ENCODE measurements at places on chromosomes 4 and X. TPM values are rescaled to one million over a fixed set of nuclear protein-coding genes. Genes with fewer than 3 reads are reported as not detected.
A peak's percentile ranks its signal among the peaks of the same experiment; 100 is the strongest.

The PLCXD1 gene
- total RNA-seq = 36.4 TPM

The CTAG1B gene
- total RNA-seq = not detected

GRCh38 chrX:150683536-150684146 is 9.6 kb upstream of the MTMR1 start:
- no peak for DNase-seq

- DNase-seq = no peak
Observed at GRCh38 chr4:77431546-77431945, 174.1 kb upstream of the CXCL13 start.

The GRIA2 gene
- total RNA-seq = 21.3 TPM

DNA sequence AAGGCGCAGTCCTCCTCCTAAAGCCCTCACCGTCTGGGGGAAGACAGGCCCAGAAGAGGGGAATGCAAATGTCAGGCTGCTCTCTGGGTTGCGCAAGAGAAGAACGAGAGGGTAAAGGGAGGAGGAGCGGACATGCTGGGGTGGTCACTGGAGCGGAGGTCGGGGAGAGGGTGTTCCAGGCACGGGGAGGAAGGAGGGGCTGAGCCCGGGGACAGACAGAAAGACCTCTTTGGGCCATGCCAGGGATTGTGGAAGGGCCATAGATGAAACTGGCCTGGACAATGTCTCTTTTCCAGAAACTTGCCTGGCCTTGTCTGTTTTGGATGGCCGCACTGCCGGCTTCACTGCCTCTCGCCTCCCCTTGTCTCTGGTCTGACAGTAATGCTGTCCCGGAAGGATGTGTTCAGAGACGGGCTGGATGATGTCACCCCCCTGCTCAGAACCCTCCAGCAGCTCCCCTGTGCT is 121.0 kb downstream of the SORCS2 start:
- DNase-seq = no peak

DNA sequence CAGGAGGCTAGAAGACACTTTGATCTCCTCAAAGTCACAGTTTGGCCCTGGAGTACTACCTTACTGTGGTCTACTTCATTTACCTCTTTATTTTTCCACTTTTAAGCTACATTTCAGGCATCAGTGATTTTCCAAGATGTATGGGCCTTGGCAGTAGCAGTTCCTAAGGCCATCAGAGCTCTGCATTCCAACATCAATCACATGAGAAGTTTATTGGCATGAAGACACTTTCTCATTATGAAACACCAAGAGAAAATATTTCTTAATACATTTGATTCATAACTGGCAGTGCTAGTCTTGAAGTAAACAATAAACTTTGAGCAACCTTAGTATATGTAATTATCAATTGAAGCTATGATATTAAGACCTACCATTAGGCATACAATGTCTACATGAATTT is 178.1 kb downstream of the IL15 start:
- no peak for DNase-seq

The RAB41 gene
- total RNA-seq = not detected

DNA sequence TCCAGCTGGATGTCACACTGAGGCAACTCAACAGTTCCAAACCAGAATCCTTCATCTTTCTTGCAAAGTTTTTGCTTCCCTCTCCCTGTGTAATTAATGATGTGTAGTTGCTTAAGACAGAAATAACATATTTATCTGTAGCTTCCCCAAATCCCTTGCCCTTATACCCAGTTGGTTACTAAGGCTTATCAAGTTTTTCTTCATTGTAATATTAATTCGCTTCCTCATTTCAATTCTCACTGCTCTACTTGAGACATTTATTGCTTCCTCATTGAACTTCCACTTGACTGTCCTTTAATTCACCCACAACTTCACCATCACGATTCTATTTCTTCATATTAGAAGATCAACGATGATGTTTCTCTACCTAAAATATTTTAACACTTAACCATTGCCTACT is 386.6 kb upstream of the CPEB2 start:
- no peak for DNase-seq

DNA sequence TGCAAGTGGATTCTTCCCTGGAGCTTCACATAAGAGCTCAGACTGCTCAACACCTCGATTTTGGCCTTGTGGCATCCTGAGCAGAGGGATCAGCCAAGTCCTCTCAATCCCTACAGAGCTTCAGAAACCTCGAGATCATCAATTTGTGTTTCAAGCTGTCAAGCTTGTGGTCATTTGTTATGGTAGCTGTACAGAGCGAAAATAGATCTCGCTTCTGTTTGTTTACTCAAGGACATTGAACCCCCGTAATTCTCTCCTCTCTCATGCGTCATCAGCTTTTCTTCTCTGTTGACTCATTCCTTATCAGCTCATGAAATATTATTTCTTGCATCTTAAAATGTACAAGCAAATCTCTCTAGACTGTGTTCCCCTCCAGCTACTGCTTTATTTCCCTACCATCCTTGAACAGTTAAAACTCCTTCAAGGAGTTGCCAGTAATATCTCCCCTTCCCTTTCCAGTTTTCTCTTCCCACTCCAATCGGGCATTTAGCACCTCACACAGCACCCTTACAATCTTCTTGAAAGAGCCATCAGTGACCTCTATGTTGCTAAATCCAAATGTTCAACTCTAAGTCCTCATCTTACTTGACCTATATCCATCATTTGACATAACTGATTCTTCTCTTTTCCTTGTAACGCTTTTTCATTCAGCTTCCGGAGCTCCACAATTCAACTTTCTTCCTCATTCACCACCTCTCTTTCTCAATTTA is 106.2 kb upstream of the FAT1 start:
- DNase-seq = no peak

- no peak for DNase-seq
Observed at GRCh38 chrX:110420771-110421499, 62.3 kb downstream of the RTL9 start.

DNA sequence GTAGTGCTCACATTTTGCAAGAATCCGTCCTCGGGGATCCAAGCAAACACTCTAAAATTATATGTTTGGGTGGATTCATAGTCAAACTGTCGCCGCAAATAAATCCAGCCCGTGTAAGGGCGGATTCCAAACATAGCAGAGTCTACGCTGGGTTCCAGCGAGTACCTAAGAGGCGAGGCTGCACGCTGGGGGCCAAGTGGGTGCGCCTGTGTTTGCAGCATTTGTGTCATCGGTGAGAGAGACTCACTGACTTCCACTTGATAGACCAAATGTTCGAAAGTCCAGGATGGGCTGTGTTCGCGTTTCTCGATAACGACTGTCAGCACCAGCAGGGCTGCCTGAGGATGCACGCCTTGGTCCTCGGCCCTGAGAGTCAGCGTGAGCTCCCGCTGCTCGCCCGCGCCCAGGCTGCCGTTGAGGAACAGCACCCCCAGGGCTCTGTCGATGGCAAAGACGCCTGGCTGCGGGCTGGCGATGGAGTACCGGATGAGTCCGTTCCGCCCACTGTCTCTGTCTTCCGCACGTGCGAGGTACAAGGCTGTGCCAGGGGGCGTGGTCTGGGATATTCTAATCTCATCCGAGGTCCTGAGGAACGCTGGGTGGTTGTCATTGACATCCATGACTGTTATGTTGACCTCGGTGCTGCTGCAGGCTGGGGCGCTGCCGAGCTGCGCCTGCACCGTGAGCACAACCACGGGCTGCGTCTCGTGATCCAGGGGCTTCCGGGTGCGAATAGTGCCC is 158.7 kb downstream of the DCHS2 start:
- peak; percentile 71 for DNase-seq

The TCEAL7 gene
- total RNA-seq = 67.2 TPM

- no peak for DNase-seq
Observed at GRCh38 chr4:70778888-70779422, 57.2 kb downstream of the RUFY3 start.

DNA sequence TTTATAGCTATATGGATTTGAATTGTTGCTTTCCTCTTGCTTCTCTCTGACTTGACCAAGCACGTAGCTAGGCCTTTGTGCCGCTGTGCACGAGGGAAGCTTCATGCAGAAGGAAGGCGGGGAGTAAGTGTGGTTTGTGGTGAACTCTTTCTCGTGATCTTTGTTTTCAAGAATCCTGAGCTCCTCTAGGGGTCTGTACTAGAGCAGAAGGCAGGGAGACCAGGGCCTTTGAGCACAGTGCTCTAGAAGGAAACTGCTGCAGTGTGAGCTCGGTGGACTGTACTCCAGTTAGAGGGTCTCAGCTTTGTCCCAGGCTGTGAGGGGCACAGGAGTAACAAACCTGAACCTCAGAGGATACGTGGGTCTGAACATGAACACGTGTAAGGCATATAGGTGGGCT is 49.0 kb downstream of the AGA start:
- DNase-seq = no peak

The MXRA5 gene
- total RNA-seq = 0.25 TPM

DNA sequence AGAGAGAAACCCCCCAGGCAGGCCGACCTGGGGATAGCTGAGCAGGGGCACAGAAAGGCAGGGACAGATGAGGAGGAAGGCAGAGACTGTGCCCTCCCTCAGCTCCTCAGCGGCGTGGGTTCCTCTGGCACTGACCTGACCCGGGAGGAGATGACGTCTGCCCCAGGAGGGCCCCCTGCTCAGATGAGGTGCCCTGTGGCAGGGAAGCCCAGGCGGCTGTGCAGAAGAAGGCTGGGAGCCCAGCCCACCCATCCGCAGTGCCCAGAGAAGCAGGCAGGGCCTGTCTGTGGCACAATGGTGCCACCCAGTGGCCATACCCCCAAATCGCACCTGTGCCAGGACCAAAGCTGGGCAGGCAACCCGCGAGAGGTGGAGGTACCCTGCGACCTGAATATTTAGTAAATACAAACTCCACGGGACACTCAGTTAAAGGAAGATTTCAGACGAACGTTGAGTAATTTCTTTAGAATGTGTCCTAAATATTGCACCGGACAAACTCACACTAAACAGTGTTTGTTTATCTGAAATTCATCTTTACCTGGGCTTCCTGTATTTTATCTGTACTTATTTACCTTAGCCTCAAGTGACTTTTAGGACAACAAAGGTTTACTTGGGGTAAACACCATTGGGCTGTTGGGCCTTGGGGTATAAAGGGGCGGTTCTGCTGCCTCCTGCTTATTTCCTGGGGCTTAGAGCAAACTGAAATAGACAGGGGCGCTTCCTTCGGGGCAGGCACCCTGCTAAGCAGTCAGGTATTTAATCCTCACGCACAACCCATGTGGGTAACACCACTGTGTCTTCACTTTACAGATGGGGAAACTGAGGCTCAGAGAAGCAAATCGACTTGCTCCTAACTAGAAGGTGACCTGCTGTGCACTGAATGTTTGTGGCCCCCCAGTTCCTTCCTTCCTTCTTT is 46.5 kb upstream of the HMX1 start:
- peak; percentile 93 for DNase-seq

GRCh38 chr4:113725963-113726362 is 35.6 kb downstream of the CAMK2D start:
- DNase-seq = no peak

The USP17L12 gene
- not detected for total RNA-seq

DNA sequence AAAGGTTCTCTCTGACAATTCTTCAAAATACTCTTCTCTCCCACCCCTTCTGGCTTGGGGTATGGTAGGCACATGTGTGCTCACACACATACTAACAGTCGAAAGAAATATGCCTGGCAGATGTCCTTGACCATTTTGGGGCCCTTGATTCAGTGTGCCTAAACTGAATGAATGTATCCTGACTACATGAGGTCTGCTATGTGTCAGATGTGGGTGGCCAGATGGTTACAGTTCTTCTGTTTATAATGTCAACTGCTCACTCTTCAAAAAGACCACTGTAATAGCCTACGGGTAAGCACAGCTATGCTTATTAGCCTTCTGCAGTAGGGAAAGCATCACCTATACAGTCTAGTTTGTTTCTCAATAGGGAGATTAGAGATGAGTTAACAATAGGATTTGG is 63.7 kb upstream of the VEGFC start:
- no peak for DNase-seq

DNA sequence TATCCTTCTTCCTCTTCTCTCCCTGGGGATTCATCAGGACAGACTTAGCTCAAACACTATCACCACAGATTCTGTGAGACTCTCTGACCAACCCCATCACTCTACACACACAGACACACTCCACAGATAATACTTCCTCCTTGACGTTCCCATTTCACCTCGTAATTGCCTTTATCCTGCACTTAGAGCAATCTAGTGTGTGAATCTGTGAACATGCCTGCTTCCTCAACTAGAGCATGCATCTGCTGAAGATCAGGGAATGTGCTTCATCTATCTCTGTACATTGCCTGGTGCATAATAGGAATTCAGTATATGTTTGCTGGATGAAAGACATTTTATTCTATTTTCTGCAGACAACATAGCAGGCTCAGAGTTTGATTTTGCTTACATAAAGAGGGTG is 25.1 kb upstream of the HS6ST2 start:
- no peak for DNase-seq

DNA sequence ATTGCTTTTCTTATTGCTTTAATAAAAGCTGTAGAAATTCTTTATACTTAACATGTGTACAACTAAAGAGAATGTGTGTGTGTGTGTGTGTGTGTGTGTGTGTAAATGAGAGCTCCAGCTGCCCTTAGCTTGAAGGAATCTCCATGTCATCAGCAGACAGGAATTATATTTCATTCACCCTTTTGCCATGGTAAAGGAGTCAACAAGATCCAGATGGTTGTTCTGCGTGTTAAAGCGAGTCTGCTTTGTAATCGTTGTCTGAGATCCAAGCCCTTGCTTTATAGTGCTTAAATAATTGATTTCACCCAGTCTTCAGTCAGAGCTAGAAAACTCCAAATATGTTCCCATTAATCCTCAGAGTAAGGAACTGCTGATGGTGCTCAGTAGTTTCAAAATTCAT is 285.5 kb downstream of the PDGFC start:
- DNase-seq = no peak
